Stimulated activated CD4-positive, alpha-beta T cell treated with anti-CD3 and anti-CD28 coated beads, Interleukin-1b, Interleukin-23, amount 100 ng/mL, for 48 hours (primary cell): ENCODE measurements at places on chromosomes 11 and 22.

DNA sequence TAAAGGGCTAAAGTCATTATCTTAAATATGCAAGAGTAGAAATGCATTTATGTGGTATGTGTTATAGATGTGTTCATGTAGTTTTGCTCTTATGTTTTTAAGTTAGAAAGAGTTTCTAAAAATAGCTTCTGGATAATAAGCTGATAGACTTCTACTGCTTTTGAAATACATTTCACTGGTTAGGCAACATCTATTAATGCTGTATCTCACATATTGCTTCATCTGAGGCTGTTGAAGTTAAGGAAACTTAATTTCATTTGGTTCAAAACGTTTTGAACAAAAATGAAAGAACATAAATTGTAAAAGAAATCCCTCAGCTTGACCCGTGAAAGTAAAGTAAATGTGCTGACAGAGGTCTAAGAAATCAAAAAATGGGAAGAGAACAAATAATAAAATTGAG lies 164.0 kb upstream of the CTSC start:
- DNase-seq: no peak

- DNase-seq: no peak
Measured at GRCh38 chr22:27452922-27453321, 348.6 kb downstream of the MN1 start.

GRCh38 chr22:31652911-31653684 lies 8.9 kb downstream of the PISD start:
- no peak for DNase-seq

- DNase-seq: no peak
Measured at GRCh38 chr11:2307501-2308331, 5.9 kb downstream of the TSPAN32 start.

DNA sequence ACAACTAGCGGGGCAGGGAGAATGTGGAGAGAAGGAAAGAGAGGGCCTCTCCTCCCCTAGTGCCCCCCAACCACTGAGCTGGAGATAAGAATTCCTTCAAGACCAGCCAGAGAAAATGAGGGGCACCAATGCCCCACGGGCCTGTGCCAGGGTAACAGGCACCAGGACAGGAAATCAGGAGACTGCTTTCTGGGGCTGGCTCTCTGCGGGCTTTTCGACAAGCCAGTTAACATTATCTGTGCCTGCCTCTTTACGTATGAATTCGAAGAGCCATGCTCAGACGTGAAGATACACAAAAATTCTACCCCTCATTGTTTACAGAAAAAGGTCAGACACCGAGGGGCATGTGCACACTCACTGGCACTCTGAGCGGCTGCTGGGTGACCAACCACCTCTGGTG lies 52.1 kb downstream of the MYH9 start:
- no peak for DNase-seq

GRCh38 chr11:66852466-66853241 lies 4.2 kb upstream of the LRFN4 start:
- DNase-seq: no peak

- no peak for DNase-seq
Measured at GRCh38 chr22:49408102-49408836, 419.4 kb downstream of the BRD1 start.

- DNase-seq: no peak
Measured at GRCh38 chr11:60785806-60786361, 751 bp downstream of the MS4A10 start.

DNA sequence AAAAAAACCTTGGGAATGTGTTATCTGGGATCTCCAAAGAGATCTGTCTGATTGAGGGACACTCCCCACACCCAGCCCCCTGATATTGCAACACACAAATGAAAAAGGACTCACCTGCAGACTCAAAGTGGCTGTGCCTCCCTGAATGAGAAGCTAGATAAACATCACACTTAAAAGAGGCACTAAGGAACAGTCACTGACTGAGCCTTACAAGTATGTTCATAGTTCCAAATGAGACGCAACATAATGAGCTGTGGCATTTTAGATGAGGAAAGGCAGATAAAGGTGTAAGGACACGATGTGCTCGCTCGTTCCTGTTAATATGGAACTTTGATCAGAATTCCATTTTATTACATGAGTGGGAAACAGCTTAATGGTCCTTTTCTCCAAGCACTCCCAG lies 21.0 kb upstream of the CFAP300 start:
- DNase-seq: no peak

DNA sequence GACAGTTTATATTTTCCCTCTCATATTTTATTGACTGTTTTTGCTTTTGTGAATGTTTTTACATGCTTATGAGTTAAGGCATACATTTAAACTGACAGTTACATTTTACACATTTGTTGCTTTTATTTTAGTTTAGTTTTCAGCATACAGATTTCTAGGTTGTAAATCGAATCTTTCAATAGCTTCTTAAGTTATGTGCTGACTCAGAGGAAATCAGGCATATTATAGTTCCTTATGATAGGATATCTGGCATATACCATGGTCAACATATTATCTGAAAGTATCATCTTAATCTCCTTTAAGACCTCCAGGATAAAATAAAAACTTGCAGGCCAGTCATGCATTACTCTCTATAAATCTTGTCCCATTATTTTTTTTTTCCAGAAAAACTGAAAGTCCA lies 916.6 kb downstream of the LRRC4C start:
- no peak for DNase-seq

DNA sequence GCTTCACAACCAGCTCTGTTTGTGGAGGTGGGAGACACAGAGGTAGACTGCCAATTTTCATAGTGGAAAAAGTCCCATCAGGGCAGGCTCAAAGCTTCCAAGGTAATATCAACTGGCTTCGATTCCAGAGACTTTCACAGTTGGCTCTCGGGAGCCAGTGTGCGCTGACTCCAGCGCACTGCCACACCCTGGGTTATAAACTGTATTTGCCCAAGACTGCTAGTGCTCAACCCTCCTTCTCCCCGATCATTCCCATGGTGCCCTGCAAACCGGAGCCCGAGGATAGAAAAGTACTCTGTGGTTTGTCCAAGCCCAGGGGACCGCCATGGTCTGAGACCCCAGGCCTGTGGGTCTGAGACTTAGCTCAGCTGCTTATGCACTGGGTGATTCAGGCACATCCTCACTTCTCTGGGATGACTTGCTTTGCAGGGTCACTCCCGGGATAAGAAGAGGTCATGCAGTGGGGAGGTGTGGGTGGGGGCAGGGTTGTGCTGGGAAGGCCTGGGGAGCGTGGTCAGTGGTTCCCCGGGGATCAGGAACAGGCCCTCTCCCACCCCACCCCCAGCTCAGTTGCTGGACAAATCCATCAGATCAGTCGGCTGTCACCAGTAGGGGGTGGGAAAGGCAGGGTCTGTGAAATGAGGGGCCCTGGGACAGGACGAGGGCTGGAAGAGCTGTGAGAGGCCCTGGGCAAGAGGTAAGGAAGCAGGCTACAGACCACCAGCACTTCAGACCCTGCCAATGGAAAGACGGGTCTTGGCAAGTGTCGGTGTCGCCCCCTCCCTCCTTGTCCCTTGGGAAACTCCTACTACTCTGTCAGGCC lies 26.7 kb upstream of the PICK1 start:
- no peak for DNase-seq

DNA sequence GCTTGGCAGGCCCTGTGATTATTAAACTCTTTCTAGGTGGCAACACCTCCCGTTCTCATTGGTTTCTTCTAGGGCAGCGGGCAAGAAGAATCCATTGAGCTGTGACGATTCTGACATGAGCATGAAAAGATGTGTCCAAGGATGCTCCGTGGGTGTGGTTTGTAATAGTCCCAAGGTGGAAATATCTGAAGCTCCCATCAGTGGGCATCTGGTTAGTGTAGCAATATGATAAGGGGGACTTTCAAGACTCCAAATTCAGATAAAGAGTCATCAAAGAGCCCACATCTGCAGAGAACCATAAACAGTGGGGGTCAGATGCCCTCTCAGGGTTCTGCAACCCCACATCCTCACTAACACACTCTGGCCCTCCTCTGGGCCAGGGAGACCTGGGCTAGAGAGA lies 42.6 kb downstream of the TST start:
- no peak for DNase-seq

- DNase-seq: no peak
Measured at GRCh38 chr11:6627762-6628241, 8.6 kb upstream of the TPP1 start.

DNA sequence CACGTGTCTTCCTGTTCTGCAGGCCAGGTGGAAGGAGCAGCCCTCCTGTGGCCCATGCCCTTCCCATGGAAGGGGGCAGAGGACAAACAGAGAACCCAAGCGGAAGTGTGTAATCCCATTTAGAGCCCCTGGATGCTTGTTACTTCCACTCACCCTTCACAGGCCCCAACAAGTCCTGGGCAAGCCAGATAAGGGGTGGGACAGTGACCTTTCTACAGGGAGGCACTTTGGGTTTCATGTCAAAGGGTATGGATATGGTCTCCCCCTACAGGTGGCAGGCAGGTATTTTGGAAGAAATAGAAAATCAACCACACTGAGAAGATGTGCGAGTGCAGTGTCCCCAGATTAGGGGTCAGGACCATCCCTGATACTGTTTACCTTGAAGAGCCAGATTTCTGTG lies 11.4 kb downstream of the MPEG1 start:
- DNase-seq: no peak

GRCh38 chr11:123431619-123432018 lies 1.6 kb downstream of the GRAMD1B start:
- DNase-seq: no peak

- DNase-seq: no peak
Measured at GRCh38 chr11:133533205-133533604, 904 bp upstream of the OPCML start.

- DNase-seq: no peak
Measured at GRCh38 chr22:30004694-30005093, 75.6 kb upstream of the HORMAD2 start.

GRCh38 chr22:28044546-28045173 lies 125.6 kb upstream of the PITPNB start:
- DNase-seq: no peak

DNA sequence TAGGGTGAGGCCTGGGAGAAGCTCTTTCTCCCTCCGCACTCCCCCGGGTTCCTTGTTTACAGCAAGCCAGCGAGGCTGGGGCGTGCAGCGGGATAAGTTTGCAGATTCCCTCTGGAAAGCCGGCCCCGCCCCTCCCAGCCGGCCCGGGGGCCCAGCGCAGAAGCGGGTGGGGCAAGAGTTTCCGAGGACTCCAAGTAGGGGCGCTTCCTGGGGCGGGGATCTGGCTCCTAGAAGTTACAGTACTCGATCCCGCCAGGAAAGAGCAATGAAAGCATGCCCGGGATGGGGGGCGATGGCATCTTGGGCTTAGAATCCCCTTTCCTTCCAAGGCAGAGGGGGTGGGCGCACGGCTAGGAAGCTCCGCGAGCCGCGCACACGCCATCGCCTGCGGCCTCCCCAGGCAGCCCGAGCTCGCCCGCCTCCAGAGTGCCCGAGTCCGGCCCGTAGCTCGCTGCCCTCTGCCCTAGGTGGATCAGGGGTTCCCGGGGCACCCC lies 385 bp downstream of the TST start:
- no peak for DNase-seq

DNA sequence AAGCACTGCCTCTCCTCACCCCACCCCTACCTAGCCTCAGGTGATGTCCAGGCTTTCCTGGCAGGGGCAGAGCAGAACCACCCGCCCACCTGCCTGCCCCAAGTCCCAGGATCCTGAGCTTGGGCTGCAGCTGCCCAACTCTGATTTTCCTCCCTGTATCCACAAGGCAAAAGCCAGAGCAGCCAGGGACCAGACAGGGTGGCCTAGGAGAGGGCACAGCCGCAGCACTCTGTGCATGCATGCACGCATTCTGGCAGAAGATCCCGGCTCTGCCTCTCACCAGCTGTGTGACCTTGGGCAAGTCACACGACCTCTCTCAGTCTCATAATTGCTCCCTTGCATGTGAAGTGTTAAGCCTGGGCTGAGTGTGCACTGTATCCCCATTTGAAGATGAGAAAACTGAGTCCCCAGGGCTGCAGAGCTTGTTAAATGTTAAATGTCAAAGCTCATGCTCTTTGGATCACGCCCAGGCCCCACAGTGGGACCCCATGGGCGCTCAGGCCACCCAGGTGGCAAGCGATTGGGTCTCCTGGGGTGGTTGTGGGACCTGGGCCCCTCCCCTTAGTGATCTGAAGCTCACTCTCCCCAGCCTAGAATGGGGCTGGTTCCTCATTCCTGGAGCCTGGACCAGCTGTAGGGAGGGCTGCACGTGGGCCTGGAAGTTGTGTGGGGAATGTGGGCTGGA lies 2.8 kb upstream of the CARNS1 start:
- DNase-seq: no peak

GRCh38 chr22:20979243-20979809 lies 2.8 kb upstream of the LZTR1 start:
- peak; percentile 84 for DNase-seq

- no peak for DNase-seq
Measured at GRCh38 chr22:42236848-42237247, 33.6 kb downstream of the TCF20 start.

DNA sequence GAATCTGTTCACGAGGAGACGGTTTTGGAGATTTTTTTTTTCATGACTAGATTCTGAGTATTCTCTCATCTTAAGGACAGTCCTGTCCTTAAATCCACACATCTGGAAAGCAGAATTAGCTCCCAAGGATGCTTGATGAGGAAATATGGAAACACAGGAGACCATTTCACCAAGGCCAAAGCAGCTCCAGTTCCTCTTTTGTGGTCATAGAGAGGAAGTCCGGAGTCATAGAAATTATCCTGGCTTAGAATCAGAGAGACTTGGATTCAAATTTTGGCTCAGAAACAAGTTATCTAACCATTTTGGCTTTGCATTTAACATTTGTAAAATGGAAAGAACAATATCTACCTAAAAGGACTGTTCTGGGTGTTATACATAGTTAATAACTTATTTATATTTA lies 7.3 kb upstream of the TEAD1 start:
- DNase-seq: no peak

GRCh38 chr11:15489281-15489680 lies 374.6 kb downstream of the INSC start:
- no peak for DNase-seq

- DNase-seq: no peak
Measured at GRCh38 chr11:112185883-112186282, 10.6 kb downstream of the BCO2 start.

DNA sequence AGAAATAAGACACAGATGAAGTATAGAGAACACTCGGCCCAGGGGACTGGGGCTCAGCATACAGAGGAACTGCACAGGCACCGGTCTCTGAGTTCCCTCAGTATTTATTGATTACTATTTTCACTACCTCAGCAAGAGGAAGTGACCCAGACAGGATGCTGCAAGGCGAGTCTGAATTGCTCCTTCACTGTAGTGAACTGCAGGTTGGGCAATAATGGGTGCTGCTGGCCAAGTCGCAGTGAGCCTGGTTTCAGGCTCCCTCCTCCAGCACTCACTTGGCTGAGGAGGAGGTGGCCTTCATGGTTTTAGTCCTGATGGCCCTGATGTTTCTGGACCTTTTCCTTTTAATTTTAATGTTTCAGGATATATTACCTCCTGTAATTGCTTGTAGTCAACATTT lies 10.4 kb downstream of the OR52K2 start:
- DNase-seq: no peak
